ENCODE measurements at places on chromosomes 4 and X. TPM values are rescaled to one million over a fixed set of nuclear protein-coding genes. Genes with fewer than 3 reads are reported as not detected.

ASB9 gene
- total RNA-seq, result 4.2 TPM

NHSL2 gene
- total RNA-seq, result 0.23 TPM

TGIF2LX gene
- not detected for total RNA-seq

TRIM60 gene
- not detected for total RNA-seq

SLC16A2 gene
- total RNA-seq, result 12.8 TPM

LDOC1 gene
- total RNA-seq, result 9.0 TPM

ARHGAP6 gene
- 5.2 TPM for total RNA-seq

CXCL3 gene
- 8.7 TPM for total RNA-seq

MBNL3 gene
- 3.9 TPM for total RNA-seq

GABRG1 gene
- not detected for total RNA-seq

PHF8 gene
- total RNA-seq, result 7.6 TPM

DNA sequence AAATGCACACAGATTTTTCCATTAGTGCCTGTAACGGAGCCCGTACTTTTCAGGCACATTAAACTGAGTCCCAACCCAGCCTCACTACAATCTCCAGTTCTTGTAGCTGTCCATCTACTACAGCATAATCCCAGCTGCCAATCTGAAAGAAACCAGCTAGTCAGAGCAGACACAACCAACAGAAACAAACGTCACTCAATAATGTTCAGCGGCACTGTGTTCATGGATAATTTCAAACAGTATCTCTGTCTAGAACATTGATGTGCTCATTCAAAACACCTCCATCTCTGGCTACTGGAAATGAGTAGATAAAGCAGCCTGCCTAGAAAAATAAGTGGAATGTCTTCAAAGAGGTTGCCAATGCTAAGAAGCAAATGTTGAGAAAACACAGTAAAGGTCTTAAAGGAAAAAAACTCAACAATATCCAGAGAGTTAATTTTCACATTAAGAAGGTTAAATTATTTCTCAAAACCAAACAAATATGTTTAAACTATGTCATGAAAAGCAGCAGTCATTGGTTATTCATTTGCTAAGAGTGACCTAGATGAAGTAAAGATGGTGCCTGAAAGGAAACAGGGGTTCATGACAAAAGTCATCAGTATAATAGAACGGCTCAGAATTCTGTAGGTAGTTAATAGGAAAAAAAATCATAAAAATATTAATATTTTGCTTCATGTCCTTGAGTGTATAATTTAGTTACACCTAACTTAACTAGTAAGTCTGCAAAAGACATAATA lies 245.1 kb upstream of the MAB21L2 start:
- no peak for DNase-seq

DNA sequence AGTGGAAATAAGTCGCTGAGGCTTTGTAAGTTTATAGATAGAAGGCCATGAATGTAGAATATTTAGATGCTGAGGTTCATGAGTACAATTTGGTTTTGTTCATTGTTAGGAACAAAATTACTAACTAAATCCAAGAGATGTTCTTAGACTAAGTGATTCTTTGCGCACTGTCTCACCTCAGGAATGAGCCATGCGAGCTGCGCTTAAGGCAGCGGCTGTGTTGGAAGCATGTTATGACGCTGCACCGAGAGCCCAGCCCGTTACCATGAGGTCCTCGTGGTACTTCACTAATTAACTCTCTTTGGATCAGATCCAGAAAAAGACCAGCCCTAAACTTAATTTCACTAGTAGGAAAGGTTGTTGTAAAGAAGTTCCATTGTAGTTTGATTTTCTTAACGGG lies 166.2 kb downstream of the RAPGEF2 start:
- DNase-seq, result no peak

GRCh38 chrX:108203540-108203939 lies 112.0 kb downstream of the ATG4A start:
- no peak for DNase-seq

DNA sequence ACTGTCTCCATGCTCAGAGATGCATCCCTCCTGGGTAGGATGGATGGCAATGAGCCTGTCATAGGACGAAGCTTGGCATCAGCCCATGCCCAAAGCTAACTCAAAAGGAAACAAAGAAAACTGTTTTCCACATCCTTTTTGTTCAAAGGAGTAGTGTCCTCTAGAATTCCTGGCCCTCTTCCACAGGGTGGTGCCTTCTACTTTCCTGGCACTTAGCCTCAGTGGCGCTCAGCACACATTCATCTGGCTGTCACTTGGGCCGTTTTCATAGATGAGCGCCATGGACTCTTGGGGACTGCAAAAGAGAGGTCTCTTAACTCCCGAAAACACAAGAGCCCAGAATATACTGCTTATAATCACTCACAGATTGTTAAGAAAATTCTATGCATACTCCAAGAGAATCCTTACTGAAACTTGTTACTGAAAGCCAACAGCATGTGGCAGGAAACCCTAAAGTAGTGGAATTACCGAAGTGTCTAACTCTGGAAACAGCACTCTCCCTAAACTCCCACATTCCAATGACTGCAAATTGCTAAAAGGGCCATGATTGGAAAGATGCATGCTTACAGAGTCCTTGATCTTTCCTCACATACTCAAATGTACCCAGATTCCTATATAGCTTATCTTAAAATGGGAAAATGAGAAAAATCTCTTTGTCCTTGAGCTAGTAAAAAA lies 110.0 kb downstream of the HS6ST2 start:
- DNase-seq, result no peak

DNA sequence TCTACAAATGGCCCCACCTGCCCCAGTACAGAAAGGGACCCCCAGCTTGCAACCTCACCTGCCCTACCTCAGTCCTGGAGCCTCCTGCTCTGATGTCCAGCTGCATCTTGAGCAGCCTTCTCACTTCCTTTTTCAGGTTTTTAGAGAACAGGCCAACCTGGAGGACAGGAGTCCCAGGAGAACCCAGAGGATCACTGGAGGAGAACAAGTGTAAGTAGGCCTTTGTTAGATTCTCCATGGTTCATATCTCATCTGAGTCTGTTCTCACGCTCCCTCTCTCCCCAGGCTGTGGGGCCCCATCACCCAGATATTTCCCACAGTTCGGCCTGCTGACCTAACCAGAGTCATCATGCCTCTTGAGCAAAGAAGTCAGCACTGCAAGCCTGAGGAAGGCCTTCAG lies 3.6 kb downstream of the MAGEA11 start:
- DNase-seq, result no peak

GRCh38 chr4:99013402-99013843 lies 17.9 kb downstream of the METAP1 start:
- DNase-seq, result no peak

DNA sequence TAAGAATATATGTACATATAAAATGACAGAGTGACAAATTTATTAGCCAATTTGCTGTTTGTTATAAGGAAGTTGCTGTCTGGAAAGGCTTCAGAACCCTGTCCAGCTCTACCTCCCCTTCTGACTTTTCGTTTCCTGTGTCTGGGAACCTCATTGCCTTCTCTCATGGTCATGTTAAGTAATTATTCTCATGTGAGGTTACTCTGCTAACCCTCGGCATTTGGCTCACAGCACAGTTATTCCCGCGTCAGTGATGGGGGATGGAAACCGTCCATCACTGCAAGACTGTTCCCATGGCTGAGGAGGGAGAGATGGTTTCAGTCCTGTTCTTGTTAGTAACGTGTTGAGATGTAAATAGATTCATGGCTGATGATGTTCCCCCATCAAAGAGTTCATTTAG lies 11.9 kb downstream of the EDNRA start:
- DNase-seq, result no peak

DNA sequence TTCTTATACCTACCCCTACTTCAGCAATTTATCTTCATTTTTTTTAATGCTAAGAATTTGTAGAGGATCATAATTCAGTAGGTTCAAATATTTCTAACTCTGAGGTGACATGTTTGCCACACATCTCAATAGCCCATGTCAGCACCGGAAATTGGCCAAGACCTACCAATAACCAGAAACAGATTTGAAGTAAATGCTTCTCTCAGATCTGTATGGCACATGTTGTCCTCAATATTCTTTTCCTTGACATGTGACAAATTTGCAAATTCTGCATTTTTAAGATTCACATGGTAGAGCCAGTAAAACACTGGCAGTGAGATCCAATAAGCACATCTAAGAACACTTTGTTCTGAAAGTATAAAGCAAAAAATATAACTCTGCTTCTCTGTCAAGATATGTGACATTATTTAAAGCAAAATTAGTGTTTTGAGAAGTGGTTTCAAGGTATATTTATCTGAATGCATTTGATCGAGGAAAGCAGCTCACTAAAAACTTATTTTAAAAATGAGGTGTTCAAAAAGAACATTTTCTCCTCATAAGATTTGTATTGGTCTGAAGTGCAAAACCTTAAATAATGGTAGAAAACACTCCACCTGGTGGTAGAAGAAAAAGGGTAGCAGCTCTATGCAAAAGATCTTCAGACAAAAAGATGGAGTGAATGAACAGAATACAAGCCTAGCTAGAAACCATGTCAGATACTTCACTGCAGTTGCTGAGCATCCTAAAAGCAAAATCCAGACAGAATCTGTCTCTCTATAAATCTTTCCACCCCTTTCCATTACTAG lies 513.8 kb upstream of the FAM241A start:
- peak; percentile 40 for DNase-seq

- no peak for DNase-seq
Observed at GRCh38 chrX:50838820-50839600, 25.0 kb upstream of the SHROOM4 start.

DNA sequence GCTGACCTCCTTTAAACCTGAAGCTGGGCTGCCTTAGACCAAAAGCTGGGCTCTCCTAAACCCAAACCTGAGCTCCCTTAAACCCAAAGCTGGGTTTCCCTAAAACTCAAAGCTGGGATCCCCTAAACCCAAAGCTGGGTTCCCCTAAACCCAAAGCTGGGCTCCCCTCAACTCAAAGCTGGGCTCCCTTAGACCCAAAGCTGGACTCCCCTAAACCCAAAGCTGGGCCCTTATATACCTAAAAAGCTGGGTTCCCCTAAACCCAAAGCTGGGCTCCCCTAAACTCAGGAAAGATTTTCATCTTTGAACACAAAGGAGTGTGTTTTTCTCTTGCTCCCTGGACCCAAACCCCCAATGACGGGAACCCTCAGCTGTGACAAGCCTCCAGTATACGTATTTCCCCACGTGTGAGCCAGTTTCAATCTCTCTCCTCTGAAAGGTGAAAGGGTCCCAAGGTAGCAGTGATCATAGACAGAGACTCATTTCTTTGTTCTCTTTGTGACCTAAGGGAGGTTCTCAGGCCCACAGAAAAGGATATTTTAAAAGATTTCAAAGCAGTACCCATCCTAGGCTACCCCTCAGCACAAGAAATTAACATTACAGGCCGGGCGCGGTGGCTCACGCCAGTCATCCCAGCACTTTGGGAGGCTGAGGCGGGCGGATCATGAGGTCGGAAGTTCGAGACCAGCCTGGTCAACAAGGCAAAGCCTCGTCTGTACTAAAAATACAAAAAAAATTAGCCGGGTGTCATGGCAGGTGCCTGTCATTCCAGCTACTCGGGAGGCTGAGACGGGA lies 31.3 kb upstream of the ASMTL start:
- no peak for DNase-seq

GRCh38 chr4:185778307-185778706 lies 33.7 kb downstream of the SORBS2 start:
- DNase-seq, result no peak
